ENCODE measurements at places on chromosomes 6 and 20. TPM values are rescaled to one million over a fixed set of nuclear protein-coding genes. Genes with fewer than 3 reads are reported as not detected.

Gene SLC35D3
- not detected for total RNA-seq

Gene LY6G5C
- total RNA-seq = 3.8 TPM

Gene MDC1
- 69.5 TPM for total RNA-seq

Gene LTB
- total RNA-seq = 210 TPM

Gene PPP1R16B
- 160 TPM for total RNA-seq

Gene LGSN
- not detected for total RNA-seq

Gene PTPRA
- total RNA-seq = 34.5 TPM

Gene MAFB
- 0.18 TPM for total RNA-seq

Gene HNF4A
- 0.18 TPM for total RNA-seq

DNA sequence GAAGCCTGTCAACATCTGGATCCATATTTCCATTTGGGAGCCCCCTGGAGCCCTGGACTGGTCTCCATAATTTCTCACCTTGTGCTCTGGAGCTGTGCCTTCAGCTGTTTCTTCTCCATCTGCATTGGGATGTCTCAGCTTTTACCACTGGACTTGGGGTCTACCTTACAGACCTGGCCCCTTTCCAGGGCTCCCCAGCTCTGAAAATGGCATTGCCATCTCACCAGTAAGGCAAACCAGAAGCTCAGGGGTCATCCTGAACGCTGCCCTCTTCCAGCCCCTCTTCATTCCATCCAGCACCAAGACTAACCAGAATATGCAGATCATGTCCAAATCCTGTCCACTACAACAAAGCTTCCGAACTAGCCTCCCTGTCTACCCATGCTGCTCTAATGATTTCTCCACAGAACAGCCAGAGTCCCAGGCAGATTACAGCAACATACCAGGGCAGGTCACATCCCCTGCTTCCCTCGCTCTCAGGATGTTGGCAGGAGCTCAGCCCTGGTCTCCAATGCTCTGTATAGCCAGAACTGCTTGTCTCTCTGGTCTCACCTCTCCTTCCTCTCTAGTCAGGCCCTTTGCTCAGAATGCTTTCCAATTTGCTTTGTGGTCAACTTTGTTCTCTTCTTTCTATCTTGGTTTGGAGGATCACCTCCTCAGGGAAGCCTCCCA, 17.7 kb upstream of the NNAT start:
- no peak for DNase-seq

GRCh38 chr6:131414956-131415355, 158.1 kb upstream of the ARG1 start:
- no peak for DNase-seq

DNA sequence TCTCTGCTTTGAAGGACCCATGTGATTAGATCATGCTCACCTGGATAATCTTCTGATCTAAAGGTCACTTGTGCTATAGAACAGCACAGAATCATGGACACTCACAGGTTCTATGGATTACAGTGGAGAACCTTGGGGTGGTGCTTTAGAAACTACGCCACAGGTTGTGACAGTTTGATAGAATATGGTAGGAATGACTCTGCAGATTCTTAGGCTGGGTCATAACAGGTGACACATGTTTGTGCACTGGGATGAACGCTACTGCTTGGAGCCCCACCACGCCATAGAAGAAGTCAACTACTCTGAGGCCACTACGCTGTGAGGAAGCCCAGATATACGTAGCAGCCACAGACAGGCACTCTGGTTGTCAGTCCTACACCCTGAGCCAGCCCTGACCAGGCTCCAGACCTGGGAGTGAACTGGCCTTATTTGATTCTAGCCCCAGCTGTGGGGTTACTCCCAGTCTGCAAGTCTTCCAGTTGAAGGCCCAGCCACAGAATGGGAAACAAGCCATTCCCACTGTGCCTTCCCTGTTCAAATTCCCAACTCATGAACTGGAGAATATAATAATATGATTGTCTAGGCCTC, 99.0 kb upstream of the SLC24A3 start:
- DNase-seq = no peak

- DNase-seq = no peak
These were observed 203.6 kb downstream of the LRFN2 start for GRCh38 chr6:40383348-40384115.

DNA sequence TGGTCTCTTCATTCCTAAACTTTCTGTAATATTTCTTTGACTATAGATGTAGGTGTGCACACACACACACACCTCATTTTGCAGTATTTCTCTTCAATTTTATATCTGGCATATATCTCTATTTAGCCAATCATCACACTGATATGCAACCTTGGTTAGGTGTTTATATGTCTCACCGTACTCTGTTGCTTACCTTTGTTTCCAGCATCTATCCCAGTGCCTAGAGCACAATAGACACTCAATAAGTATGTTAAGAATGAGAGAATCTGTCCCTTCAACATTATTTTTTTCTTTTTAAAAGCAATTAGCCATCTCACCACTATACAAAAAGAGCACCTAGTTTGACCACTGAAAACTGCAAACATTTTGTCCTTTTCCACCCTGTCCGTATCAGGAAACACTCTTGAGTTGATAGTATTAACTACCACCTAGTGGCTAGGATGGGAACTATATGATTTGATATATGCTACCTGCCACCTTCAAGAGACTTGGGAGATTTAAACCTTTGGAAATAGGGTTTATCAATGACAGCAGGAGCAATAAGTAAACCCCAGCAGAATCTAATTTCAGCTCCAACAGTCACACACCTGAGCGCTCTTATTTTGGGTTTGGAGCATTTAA, 48.7 kb upstream of the RSPO3 start:
- DNase-seq = no peak

- DNase-seq = no peak
These were observed 8.9 kb downstream of the CYP21A2 start for GRCh38 chr6:32047084-32047478.

DNA sequence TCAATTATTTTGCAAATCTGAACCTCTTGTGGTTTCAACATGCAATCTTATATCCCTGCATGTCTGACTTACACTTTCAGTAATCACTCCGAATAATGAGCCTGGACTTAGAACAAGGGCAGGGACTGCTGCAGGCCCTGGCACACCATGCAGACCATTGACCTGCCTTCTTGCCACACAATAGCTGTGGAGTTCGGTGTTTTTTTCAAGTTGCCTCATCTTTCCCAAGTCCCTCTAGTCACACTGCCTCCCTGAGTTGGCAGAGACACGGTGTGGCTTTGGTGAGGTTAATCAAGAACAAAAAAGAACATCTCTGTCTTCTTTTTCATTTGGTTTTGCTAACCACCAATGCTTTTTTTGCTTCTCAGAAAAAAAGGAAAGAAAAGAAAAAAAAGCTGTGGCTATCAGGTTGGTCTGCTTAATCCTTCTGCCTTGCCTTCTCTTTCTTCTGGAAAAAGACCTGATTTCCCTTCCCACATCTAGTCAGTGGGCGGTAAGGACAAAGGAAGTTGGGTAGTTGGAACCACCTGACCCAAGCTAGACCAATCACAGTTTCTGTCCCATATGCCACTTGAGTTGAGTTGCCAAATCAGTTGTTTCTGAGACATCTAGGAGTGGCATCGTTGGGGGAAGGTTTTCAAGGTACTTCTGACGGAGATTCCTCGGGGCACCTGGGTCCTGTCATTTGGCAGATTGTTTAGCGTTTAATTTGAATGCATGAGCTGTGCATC, 55.9 kb upstream of the TASP1 start:
- DNase-seq = no peak

DNA sequence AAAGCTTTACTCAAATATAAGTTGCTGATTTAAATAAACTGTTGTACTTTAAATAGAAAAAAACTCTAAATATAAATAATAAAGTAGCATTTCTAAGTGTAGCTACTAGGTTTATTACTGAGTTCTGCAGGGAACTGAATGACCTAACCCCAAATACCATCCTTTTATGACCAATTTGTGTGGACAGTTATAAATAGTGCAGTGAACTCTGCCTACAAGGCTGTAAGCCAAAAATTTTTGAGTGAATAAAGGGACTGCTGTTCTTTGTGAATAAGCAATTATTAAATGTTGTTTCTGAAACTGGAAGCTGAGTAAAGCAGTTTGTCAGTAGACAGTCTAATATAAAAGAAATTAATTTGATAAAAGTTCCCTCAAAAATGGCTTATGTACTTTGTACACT, 90.8 kb upstream of the ELOVL5 start:
- DNase-seq = no peak

DNA sequence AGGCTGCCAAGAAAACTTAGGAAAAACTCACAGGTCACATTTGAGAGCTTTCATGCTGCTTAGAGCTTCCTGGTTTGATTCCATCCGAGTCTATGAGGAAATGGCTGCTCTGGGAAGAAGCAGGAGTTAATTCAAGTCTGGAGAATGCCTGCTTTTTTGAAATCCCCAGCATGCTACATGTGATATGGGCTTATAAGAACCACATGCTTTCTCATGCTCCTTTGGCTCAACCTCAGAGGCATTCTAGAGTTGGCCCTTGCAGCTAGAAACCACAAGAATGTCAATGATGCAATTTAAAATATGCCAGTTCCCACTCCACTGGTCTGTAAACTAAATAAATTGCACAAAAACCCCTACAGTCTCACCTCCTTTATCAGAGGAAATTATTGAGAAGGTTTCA, 142.9 kb upstream of the OLIG3 start:
- no peak for DNase-seq

DNA sequence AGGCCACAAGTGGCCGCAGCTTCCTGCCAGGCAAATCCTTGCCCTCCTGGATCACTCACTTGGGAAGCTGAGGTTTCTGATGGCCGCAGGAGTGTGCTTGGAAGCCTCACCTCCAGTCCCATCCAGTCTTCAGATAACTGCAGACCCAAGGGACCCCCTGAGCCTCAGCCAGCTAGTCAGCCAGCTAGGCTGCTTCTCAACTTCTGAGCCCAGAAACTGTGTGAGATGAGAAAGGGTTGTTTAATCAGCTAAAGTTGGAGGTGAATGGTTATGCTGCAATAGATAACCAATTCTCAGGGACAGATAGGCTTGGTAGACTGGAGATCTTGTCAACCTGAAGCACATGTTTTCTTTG, 96.9 kb downstream of the THBS2 start:
- no peak for DNase-seq

- DNase-seq = no peak
These were observed 81.3 kb downstream of the TRERF1 start for GRCh38 chr6:42370323-42370985.

DNA sequence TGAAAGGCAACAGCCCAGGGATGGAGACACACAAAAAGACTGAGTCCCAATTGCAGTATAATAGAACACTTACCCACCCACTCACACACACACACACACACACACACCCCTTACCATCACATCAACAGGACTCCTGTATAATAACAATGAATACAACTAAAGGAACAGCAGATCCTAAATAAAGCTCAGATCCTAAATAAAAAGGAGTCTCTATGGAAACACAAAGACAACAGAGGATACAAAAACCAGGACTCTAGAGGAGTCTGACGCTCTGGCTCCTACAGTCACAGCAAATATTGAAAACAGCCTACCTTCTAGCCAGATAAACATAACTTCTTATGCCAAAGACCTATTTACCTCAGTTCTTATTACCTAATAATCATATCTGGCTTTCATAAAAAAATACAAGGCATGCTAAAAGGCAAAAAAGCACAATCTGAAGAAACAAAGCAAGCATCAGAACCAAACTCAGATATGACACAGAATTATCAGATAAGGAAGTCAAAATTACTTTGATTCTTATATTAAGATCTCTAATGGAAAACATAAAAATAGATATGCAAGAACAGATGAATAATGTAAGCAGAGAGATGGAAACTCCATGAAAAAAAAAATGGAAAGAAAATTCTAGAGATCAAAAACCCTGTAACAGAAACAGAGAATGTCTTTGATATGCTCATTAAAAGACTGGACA, 134.9 kb downstream of the MMUT start:
- DNase-seq = no peak

DNA sequence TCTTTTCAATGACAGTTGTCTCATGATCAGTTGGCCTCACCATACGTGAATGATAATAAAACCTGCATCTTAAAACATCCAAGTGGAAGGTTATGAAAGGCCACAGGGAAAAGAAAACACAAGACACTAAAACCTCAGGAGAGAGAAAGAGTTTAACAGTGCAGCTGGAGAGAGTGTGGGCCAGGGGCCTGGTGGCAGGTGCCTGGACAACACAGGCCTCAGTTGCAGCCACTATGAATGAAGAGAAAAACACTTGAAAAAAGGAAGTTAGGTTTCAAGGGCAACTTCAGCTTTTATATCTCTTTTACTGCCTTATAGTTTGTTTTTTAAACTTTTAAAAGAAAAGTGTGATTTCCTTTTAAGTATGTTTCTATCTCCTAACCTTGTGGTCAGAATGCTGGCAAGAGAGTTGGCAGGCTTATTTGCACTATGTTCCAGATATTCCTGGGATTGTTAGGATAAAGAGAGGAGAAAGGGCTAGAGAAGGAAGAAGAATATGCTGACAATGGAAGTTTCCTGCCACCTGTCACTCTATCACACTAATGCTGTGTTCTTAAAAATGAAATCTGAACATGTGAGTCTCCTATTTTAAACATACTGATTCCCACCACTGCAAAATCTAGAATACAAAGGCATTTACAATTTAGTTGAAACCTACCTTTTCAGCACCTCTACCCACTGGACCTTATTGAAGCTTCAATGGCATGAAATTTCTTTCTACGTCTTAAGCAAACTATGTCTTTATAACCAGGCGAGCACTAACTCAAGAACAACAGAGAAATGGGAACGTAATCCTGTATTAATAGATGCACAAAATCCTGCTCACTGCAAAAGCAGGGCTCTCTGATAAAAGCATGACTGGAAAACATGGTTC, 222.4 kb downstream of the CD83 start:
- DNase-seq = no peak

- DNase-seq = no peak
These were observed 21.6 kb upstream of the GFOD1 start for GRCh38 chr6:13508711-13509705.
